ENCODE measurements at places on chromosomes 4 and X. TPM values are rescaled to one million over a fixed set of nuclear protein-coding genes. Genes with fewer than 3 reads are reported as not detected.

- DNase-seq = peak; percentile 56
These were observed 135.4 kb downstream of the CRLF2 start for GRCh38 chrX:1076871-1077651.

Gene JADE1
- 36.6 TPM for total RNA-seq

Gene CSAG2
- not detected for total RNA-seq

Gene DDX60
- 14.3 TPM for total RNA-seq
